ENCODE measurements at places on chromosomes 6 and 20. TPM values are rescaled to one million over a fixed set of nuclear protein-coding genes. Genes with fewer than 3 reads are reported as not detected.

The PPT2 gene
- 9.9 TPM for total RNA-seq

The SYNDIG1 gene
- not detected for total RNA-seq

The C6orf141 gene
- 1.1 TPM for total RNA-seq

The ADAT2 gene
- 26.0 TPM for total RNA-seq

All from activated CD4-positive, alpha-beta T cell treated with anti-CD3 and anti-CD28 coated beads for 36 hours (primary cell).